Kidney (tissue), 22 donors: ENCODE measurements at places on chromosomes 7 and 10.
A peak's percentile ranks its signal among the peaks of the same experiment; 100 is the strongest.

DNA sequence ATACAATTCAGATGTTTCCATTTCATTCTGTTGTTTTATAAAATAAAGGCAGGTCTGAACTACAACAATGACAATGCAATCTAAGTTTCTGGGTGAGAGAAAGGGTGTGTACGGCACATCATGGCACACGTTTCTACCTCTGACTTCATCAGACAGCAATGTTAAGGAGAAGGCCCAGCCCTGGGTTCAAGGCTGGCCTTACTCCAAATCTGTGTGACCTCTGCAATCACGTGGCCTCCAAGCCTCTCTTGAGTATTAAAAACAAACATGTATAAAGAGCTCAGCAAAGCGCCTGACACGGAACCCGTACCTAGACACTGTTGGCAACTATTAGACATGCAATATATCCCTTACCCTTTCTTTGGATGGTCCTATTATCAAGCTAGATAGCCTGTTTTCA lies 114.1 kb downstream of the LARP4B start:
- no peak for DNase-seq

DNA sequence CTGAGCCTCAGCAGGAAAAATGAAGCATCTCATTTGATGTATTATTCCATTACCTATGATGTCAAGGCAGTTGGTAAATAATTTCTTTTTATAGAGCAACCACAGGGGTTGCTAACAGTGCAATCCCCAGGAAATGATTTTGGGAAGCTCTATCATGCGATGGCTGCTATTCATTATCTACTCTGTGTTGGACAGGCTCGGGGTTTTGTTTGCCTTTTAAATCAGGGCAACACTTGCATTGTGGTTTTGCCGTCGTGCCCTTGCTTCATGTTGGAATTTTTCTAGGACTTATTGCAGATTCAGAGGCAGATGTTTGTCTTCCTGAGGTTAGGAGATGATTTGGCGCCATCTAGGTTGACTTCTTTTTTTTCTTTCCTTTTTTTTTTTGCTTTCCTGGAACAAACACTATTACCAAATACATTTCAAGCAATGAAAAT lies 128.4 kb downstream of the BICC1 start:
- no peak for DNase-seq

DNA sequence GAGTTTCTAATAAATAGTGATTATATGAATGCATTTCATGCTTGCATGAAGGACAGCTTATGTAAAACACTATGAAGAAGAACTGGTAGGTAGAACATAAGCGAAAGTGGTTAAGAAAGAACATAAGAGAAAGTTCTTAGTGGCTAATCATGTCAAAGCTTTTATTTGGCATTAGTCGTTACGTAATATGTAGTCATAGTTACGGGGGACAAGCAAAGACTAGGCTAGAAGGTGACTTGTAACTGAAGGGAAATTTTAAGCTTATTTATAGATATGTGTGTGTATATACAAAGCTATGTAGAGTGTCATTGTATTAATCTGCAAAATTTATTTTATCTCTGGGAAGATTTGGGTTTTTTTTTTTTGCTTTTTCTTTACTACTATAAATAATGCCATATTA lies 36.9 kb downstream of the CAPZA2 start:
- no peak for DNase-seq

- DNase-seq, result no peak
Observed at GRCh38 chr10:114611617-114612016, 46.5 kb downstream of the ABLIM1 start.

DNA sequence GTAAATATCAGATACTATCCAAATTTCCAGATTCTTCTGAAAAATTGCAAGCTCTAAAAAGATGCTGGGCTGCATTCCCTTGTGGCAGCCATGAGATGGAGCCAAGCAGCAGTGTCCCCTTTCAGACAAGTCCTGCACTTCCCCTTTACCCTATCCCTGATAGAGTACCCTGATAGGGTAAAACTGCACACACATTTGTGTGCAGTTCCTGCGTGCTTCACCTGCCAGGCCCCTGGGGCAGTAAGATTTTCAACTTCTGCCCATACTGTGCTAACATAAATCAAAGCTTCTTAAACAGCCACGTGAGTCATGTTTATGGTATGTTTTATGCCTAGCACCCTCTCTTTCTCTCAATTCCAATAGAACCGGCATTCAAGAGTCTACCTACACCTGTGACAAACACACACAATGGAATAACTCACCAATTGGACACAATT lies 52.2 kb downstream of the IFIT5 start:
- peak; percentile 20 for DNase-seq

DNA sequence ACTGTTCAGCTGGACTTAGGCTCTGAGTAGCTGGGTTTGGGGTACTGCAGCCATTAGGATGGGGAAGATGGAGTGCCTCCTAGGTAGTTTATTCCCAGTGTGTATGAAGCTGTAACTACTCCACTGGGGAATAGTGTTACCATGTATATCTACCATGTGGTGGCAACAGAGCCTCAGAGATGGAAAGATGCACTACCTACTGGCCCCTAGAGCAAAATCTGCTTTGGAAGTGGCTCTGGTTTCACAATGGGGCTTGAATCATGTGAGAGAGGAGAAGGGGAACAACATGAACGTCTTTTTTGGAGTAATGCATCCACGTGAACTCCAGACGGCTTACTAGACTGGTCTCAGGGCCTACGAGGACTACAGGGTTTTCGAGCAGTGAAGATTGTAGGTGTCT lies 167.3 kb downstream of the CALCR start:
- DNase-seq, result no peak

- no peak for DNase-seq
Observed at GRCh38 chr7:123431075-123431614, 103.2 kb downstream of the IQUB start.

- DNase-seq, result peak; percentile 65
Observed at GRCh38 chr7:148084138-148084537, 506.4 kb upstream of the C7orf33 start.

- DNase-seq, result no peak
Observed at GRCh38 chr7:15123901-15124300, 221.3 kb upstream of the DGKB start.
